NCI-H146 (cell line): ENCODE measurements at places on chromosomes 3 and 15.

DNA sequence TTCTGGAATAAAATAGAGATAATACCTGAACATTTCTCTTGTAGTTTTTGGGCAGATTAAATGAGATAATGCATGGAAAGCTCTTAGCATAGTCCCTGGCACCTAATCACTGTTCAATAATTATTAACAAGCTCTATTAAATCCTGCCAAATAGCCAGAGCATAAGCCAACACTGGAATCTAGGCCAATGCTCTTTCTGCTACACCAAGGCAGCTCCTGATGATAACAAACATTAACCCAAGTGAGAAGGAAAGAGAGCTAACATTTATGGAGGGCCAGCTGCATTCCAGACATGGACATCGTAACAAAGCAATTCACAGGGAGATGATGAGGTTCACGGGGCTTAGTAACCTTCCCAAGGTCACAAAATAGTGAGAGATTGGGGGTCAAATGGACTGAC lies 23.3 kb downstream of the LARP6 start:
- DNase-seq = no peak

- no peak for DNase-seq
Observed at GRCh38 chr3:107416138-107416537, 38.9 kb downstream of the CCDC54 start.

GRCh38 chr3:116002235-116002634 lies 378.9 kb downstream of the GAP43 start:
- DNase-seq = no peak

DNA sequence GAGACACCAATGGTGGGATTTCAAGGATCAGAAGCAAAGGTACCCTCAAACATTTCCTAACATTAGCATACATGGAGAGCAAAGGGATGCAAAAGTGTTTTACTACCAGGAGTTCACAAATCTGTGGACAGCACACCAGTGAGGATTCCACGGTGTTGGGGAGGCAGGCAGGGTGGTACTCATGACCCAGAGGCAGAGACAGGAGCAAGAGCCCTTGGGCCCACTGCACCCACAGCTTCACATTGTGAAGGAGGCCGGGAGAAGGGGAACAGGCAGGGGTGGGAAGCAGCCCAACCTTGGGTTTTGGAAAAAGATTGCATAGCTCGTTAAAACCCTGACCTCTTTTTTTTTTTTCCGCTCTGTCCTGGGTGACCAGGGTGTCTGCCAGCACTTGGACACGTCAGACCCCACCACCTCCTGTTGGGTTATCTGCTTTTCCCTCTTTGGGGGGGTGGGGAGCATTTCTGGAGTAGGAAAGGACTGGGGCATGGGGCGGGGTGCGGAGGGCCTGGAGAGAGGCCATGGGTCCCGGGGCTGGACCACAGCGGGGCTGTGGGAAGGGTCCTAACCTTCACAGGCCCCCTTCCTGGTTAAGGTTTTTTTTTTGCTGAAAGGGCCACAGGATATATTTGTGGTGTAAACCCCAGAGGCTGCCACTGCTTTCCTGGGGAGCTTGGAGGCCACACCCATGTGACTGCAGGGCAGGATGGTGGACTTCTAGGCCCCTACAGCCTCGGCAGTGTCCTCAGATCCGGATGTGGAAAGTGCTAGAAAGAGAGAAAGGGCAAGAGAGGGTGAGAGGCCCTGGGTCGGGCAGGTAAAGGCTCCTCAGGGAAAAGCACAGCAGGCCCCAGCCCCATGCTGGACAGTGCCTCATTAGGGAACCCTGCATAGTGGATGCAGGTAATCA lies 12.5 kb downstream of the SH2D7 start:
- DNase-seq = no peak

GRCh38 chr3:157333551-157333991 lies 103.1 kb upstream of the PTX3 start:
- no peak for DNase-seq

DNA sequence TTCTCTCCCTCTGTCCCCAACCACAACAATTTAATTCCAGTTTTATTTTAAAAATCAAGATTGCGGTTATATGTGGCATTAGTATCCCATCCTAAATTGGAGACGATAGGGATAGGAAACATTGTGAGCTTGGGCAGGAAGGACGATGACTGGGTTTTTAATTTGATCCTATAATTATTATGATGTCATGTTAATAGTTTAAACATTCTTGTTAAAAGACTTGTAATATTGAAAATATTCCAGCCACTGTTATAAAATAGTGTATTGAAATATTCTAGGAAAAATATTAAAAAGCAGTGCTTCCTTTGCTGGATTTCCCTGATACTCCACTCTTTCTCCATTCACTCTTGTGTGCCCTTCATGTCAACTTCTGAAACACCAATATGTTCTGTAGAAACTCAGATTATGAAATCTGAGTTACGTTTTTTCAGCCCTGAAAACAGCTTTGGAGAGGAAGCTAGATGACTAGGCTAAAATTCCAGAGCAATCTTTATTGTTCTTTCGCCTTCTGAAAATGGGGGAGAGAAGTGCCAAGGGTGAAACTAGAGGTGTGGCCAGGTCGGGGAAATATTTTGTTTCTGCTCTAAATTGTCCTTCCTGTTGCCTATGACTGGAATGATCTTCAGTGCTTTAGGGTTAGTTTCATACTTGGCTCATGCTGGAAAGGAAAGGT lies 46.1 kb upstream of the MAP3K13 start:
- DNase-seq = no peak
